Amygdala (tissue), 56 donors: ENCODE measurements at places on chromosomes 5 and 9.

- no peak for DNase-seq
Observed at GRCh38 chr5:9562141-9562540, 16.3 kb upstream of the SEMA5A start.

DNA sequence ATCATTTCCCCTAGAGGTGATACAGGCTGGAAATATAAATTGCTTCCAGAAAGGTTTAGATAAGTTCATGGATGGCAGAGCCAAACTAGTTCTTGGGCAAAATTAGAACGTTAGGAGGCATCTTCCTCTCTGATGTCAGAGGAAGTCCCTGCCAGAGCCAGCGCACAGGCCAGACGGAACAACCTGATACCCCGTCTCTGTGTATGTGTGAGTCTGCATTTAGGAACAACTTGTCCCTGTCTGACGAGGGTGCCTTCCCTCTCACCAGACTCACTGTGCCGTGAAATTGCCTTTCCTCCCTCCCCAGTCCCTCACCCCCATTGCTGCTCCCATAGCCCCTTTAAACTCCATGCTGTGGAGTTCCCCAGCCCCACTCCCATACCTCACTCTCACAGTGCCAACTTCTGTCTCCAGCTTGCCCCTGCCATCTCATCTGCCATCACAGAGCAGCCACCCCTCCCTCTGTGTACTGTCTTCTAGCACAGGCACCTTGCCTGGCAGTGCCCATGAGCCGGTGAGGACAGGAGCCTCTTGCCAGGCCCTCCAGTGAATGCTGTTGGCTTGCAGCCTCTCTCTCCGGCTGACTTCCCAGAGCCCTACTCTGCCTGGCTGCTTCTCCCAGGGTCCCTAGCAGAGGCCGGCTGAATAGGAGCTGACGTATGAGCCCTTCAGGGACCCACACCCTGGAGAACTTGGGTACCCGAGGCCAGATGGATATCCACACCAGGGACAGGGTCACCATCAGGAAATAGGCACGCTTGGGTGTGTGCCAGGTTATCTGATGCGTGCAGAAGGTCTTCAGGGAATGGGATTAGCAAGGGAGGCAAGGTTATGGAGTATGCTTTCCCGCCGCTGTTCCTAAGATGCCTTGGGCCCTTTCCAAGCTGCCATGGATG is 26.7 kb downstream of the UNC5A start:
- DNase-seq: no peak

DNA sequence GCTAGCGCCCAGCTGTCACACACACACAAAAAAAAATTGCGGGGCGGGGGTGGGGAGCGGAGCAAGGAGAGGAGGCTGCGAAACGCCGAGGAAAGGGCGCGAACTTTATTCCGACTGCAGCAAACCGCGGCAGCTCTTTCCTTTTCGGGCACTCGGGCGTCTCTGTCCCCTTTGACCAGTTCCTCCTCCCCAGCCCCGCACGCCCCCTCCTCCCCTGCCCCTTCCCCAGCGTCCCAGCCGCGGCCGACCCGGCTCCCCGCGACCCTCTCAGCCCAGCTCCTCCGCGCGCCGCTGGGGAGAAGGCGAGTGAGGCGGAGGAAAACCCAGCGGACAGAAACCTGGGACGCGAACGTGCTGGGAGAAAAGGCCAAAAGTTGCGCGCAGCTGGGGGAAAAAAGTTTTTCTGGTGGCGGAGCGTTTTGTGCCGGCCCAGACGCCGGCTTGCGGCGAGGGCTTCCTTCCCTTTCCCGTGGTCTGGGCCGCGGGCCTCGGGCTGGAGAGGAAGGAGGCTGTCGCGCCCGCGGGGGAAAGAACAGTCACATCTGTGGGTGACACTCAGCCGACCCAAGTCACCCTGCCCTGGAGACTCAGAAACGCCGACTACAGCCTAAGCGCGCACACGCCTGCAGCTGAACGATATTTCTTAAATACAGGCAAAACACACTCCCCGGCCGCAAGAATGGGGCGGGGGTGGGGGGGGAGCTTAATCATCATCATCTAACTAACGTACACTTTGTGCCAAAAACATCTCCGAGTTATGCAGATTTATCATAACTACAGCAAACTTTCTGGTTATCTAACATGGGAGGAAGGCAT is 1.1 kb upstream of the BNC2 start:
- DNase-seq: no peak

GRCh38 chr9:31597977-31598376 is 786.5 kb upstream of the ACO1 start:
- DNase-seq: no peak

DNA sequence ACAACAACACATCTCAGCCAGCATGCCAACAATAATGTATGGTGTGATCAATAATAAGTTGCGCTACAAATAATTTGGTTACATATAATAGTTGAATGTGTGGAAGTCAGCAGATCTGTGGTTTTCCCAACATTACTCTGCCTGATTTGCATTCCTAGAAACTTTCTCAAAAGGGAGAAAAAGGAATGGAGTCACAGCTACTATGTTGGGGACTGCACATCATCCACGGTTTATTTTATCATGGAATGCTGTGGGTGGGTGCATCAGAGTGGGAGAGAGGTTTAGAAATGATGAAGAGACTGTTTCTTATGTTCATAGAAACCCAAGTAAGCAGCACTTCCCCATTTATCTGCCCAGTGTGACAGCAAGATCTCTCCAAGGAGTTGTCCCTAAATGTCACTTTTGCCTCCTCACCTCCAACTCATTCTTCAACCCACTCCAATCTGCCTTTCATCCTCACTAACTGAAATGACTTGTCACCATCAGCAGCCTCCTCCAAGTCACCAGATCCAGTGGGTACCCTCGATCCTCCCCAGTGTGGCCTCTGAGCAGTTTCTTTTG is 2.8 kb upstream of the SPOCK1 start:
- no peak for DNase-seq

DNA sequence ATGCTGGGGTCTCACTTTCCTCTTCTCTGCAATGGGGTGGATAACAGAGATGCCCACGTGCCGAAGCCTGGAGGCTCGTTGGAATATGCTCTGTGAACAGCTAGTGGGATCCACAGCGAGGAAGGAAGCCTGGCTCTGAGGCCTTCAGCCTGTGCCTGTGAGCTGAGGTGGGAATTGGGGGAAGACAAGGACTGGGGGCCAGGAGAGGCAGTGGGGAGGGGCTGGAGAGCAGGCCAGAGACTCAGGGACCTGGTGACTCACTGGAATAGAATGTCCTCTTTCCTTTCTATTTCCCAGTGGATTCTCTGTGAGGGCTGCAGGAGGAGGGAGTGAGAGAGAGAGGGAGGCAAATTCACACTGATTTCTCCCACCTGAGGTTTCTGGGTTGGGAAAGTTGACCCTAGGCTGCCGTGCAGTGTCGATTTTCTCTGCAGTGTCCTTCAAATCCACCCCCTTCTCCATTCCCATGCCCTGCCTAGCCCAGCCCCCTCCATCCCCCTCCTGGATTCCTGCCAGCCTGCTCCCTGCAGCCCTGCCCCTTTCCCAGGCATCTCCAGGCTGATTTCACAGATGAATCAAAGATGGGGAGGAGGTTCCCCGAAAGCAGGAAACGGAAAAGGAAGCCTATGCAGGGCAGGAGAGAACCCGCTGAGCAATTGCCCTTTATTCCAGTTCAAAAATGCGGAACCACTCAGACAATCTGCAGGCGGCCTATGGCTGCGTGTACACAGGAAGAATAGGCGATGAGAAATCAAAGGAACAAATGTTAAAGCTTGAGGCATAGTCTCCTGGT is 1.4 kb upstream of the SPAAR start:
- no peak for DNase-seq

- DNase-seq: no peak
Observed at GRCh38 chr9:72599874-72600534, 78.6 kb downstream of the TMC1 start.

DNA sequence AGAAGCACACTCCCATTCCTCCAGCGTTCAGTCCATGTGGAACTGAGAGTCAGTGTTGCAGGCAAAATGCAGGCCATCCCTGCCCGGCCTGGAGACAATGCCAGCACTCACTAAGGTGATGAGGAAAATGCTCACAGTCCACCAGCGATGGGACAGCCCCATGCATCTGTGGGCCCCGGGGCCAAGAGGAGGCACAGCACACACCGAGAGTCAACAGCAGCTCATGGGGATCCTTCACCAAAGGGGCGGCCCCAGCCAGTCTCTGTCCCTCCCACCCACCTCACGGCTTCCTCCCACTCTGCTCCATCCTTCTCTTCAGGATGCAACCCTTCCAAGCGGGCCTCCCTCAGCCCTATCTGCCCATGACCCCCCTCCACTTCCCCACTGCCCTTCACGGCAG is 6.2 kb downstream of the SEMA4D start:
- DNase-seq: no peak

DNA sequence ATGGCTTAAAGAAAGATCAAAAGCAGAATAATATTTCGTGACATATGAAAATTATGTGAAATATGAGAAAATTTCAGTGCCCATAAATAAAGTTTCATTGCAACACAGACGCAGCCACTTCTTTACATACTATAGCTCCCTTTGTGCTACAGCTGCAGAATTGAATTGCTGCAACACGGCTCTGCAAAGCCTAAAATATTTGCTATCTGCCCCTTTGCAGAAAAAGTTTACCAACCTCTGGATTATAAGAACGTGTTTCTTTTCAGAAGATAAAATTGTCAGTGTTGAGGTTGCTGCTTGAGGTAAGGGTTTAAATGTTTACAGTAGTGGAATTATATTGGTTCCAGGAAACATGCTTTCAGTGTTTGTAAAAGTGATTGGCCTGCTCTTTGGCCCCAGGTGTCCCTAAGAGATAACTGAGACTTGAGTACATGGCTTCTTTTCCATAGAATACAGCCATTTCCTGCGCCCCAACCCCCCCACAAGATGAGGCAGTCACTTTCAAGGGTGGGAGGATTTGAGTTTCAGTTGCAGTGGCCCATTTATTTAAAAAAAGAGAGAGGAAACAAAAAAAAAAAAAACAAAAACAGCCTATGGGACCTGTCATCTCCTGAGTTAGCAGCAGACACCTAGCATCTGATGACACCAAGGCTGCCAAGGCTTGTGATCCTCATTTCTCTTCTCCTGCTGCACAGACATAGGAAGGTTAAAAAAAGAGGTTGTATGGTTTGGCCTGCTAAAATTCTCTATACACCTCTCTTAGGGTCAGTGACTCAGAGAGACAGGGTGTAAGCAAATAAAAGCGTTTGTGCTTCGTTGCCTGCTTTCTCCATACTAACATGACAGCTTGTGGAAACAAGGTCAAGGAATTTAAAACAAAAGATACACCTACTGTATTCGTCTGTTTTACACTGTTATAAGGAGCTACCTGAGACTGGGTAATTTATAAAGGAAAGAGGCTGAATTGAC is 28.0 kb upstream of the HTR4 start:
- no peak for DNase-seq

DNA sequence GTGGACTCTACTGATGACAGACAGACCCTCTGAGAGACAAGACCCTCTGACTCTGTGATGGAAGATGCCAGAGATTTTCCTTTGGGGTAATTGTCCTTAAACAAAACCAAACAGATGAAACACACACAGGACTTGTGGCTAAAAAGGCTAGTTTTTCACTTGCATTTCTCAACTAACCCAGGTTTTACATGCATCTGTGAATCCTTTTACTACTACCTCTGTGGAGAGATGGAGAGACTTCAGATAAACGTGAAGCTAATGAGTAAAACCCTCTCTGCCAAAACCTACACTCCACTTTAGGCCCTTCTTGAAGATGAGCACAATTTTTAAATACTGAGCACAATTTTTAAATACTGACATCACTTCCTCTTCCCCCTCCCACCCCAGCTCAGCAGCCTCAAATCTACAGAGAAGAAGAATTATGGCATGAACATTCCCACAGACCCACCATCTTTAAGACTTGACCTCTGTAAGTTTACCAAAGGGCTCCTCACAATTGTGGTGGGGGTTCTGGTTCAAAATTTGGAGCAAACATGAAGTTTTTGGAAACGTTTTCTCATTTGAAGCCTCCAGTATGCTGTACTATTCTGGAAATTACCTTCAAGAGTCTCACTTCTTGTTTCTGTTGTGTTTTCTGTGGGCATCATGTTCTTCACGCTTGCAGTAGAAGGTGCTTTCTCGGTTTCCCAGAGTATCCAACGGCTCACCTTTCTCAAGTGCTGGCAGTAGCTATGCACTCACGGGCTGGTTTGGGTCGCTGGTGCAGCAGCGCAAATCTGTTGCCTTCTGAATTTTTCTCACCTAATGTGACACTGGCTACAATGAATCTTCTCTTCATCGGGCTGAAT is 42.7 kb downstream of the ACER2 start:
- no peak for DNase-seq

- no peak for DNase-seq
Observed at GRCh38 chr5:35600591-35600990, 17.1 kb upstream of the SPEF2 start.

- DNase-seq: no peak
Observed at GRCh38 chr9:107213080-107213479, 70.0 kb upstream of the RAD23B start.

- DNase-seq: no peak
Observed at GRCh38 chr5:107893642-107894041, 222.9 kb upstream of the EFNA5 start.

DNA sequence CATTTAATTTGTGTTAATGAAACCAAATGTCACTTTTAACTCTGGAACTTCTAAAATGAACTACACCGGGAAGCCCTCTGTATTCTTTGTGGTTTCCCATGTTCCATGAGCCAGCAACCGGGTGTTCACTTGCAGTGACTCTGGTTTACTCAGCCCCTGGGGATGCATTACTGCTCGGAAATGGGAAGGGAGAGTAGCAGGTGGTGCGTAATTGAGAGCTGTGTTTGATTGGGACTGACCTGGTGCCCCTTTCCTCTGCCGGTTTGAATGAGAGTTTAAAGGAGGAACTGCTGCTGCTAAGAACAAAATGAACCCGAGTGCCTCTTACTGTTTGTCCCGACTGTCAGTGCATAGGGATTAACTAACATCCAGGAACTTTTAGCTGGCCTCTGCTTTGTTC is 100.1 kb upstream of the DHFR start:
- no peak for DNase-seq

DNA sequence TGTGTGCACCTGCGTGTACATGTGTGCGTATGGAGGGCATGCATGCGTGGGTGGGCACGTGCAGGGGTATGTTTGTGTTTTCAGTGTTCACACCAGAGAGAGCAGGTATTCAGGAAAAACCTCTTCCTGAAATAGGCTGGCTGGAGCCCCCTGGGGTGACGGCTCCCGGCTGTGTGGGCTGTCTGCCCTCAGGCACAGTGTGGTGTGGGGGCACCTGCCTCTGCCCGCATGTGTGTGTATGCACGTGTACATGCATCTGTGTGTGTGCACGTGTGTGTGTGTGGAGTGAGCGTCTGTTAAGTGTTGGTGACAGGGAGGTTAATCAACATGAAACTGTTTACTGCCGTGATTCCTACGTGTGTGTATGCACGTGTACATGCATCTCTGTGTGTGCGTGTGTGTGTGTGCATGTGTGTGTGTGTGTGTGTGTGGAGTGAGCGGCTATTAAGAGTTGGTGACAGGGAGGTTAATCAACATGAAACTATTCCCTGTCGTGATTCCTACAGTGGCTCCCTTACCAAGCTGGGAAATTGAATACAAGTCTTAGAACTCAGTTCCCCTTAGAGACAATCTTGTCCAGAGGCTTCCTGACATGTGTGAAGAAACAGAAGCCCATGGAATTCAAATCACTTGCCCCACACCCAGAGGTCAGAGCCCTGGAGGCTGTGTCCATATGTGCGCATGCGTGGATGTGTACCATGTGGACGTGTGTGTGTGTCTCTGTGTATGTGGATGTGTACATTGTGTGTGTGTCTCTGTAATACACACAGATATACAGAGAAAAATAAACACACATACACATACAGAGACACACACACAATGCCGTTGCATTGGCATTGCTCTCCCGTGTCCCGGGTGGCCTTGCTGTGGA is 372.4 kb upstream of the IRX4 start:
- no peak for DNase-seq
